ENCODE measurements at places on chromosomes 1 and 21.

DNA sequence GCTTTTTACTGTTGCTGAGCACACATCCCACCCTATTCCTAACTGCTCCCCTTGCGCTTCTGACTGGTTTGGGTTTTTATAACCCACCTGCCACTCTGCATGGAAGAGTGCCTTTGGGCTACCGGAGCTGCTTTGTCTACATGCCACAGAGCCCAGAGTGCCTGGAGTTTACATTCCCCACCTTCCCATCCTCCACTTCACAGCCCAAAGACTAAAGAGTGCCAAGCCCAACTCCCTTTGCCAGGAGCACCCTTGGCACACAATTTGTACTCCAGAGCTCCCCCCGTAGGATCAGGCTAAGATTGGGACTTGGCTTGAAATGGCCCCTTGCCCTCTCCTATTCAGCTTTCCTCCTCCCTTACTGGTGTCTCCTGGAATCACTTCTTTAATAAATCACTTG lies 63.3 kb downstream of the LHX9 start:
- DNase-seq = no peak

DNA sequence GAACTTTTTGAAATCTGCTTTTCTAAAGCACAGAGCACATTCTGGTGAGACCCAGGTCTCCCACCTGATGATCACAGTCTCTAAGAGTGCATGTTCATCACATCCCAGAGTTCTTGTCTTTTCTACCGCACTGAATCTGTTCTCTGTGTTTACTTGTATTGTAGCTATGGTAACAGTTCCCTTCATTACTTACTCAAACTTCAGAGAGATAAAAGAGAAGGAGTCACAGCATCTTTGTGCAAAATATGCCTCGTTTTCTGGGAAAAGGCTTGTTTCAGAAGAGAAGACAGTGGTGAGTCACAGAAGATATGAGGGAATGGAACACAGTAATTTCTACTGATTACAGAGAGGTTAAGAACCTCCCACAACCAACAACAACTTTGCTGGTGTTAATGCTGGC lies 580.6 kb downstream of the PLA2G4A start:
- DNase-seq = no peak

GRCh38 chr1:23984417-23985186 lies 4.5 kb upstream of the SRSF10 start:
- peak; percentile 39 for DNase-seq

DNA sequence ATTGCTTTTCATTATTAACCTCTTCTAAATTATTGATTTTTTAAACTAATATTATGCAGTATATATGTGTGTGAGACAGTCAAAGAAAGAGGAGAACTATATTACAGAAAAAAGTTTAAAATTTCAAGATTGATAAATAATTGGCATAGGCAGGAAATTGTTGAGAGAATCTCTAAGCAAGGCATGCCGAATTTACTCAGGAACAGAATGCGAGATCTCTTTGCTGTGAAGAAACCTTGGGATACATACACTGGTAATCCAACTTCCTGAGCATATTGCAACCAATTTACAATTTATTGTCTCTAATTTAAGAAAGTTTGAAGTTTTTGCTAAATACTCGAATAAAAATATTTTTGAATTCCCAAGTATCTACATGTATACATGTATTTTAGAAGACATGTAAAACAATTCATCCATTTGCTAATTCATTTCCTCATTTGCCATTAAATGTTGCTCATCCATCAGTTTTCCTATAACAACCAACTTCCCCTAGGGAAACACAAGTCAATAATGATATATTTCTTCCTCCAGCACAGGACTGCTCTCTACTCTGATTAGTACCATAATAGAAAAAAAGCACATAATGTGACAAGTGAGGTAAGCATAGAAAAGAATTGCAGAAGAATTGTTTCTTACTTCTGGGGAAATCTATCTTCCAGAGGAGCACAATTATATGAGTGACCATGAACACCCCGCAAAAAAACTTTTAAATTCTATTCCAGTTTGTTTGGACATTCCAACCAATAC lies 588 bp downstream of the LRRC39 start:
- no peak for DNase-seq

DNA sequence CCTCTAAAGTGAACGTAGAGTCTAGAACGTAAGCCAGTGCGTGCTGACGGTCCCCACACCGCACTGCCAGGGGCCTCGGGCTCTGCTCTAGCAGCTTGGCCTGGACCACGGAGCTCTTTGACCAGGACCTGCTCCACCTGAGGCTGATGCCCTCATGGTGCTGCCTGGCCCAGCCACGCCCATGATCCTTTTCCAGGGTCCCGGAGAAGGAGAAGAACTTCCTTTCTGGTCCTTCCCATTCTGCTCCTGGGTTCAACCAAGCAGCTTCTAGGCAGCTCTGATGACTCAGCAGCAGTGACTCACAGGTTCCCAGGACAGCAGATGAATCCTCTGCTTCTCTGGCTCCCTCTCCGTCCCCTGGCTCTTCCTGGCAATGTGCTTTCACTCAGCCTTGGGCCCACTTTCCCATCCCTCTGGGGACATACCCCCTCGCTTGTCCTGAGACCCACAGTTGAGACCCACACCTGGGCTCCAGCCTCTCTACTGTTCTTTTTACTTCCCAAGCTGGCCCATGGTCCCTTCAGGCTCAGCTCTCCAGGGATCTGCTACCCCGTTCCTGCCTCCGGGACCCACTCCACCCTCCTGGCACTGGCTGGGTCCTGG lies 246.3 kb upstream of the RAB4A start:
- DNase-seq = no peak

- no peak for DNase-seq
These were observed 1.7 kb upstream of the DYNLT5 start for GRCh38 chr1:66750577-66750976.

- DNase-seq = no peak
These were observed 2.7 kb downstream of the ETV3L start for GRCh38 chr1:157096881-157097280.

- DNase-seq = no peak
These were observed 64.1 kb downstream of the DDR2 start for GRCh38 chr1:162696286-162696862.

DNA sequence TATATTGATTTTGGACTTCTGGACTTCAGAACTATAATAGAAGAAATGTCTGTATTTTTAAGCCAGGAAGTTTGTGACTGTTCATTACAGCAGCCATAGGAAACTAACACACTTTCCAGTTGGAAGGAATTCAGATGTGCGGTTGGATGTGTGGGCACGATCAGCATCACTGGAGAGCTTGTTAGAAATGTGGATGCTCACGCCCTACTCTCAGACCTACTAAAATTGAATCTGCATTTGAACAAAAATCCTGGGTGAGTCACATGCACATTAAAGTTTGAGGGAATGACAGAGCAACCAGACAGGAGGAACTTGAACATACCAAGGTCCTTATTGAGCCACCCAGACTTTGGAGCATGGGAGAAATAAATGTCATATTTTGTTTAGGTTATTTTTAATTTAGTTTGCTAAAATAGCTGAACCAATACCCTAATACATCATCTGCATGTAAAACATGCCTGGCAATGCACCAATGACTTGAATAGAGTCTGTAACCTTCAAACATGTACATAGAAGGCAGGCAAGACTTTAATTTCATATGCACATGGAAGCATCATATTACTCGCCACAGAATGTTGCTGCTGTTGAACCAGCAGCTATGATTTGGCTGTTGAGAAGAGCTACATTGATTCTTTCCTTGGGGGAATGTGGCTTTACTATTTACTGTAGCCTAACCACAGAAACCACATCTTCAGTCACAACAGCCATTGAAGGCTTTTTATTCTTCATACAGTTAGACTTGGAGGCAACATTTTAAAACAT lies 346.2 kb downstream of the BARHL2 start:
- DNase-seq = no peak

GRCh38 chr1:100896481-100896982 lies 642 bp downstream of the SLC30A7 start:
- peak; percentile 56 for DNase-seq

- DNase-seq = no peak
These were observed 696.6 kb upstream of the BRINP3 start for GRCh38 chr1:191174298-191174697.

DNA sequence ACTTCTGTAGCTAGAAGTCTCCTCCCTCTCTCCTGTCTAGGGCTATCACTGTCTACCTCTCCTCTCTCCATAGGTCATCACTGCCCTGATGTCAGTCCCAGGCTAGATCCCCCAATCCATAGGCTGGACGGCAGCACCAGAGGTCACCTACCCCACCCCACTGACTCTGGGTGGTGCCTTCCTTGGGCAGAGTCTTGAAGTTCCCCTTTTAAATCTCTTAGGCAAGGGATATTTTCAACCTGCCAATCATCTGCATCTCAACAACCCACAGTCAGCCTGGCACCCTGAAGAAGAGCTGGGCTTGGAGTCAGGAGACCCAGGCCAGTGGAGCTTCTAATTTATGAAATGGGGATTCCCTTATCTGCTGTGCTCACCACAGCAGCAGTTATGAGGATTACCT lies 13.2 kb downstream of the MYBPH start:
- no peak for DNase-seq

DNA sequence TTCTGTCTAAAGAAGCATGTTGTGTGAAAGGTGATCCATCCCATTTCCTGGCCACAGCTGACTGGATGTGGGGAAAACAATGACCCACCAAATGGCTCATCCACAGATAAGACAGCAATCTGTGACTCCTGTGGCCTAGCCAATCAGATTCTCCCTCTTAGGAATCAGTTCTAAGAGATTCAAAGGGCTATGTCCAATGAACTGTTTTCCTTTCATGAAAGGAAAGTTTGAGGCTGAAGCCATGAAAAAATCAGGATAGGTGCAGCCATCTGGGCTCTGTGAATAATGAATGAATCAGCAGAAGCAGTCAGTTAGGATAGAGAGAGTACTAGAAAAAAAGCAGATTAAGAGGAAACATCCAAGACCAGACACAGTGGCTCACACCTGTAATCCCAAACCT lies 164.7 kb downstream of the NRIP1 start:
- no peak for DNase-seq

DNA sequence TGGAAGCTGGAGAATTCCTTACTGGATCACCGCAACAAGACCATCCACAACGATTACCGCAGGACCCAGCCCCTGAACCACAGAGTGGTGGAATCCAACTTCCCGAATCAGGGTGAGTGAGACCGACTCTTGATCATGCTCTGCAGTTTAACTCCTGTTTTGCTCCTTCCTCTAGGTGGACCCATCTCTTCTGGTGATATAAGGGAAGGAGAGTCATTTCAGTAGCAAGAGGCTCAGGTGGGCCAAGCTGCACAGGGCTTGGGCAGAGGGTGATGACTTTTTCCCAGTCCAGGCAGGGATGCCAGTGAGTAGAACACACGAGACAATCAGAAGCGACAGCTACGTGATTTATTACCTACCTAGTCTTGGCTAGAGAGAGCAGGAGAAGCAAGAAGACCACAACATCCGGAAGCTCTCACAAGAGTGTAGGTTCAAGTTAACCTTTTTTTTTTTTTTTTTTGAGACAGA lies 25.2 kb downstream of the CA6 start:
- DNase-seq = no peak

- DNase-seq = no peak
These were observed 3.5 kb upstream of the CELA2A start for GRCh38 chr1:15452866-15453571.

DNA sequence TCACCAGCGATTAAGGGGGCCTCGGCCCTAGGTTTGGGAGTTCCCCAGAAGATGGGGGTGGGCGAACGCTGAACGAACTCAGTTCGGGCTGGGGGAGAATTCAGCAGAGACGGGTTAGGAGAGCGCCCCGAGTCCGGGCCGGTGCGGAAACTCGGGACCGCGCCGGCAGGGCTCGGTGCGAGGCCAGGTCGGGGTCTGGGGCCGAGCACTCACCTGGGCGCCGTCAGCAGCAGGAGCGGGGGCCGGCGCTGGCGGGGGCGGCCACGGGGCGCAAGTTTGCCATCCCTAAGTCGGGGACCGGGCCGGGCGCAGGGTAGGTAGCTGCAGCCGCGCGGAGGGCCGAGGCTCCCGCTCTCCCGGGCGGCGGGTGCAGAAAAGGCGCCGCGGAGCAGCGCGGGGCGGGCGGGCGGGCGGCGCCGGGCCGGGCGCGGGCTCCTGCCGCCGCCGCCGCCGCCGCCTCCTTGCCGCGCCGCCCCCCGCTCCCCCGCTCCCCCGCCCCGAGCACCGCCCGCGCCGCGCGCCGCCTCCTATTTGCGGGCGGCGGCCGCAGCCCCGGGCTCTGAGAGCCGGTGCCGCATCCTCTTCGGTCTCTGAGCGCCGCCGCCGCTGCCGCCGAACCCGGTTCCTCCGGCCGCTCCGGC lies 349 bp downstream of the ADGRB2 start:
- no peak for DNase-seq
